ENCODE measurements at places on chromosomes 1 and 21.

GRCh38 chr1:207702317-207702716 lies 49.5 kb upstream of the CD46 start:
- DNase-seq: no peak

- no peak for DNase-seq
Observed at GRCh38 chr1:38826262-38826661, 33.3 kb downstream of the RRAGC start.

DNA sequence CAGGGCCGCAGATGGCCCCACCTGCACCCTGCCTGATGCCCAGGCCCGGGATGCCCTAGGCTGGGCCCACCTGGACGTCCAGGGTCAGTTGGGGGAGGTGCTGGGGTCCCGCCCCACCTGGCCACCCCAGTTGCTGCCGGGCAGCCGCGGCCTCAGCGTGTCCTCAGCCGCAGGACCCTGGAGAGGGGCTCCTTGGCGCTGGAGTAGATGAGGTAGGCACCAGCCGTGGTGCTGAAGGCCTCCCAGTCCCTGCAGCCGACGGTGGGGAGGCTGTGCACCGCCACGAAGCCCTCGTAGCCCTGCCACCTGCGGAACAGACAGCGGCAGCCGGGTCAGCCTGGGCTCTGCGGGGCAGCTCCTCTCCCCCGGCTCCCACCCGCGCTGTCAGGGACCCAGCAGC lies 40.4 kb downstream of the KRTAP10-1 start:
- DNase-seq: no peak

- no peak for DNase-seq
Observed at GRCh38 chr1:230940848-230941247, 37.8 kb downstream of the TTC13 start.

- peak; percentile 60 for DNase-seq
Observed at GRCh38 chr1:212030936-212031528, 4.3 kb downstream of the INTS7 start.

- DNase-seq: no peak
Observed at GRCh38 chr1:48730164-48730910, 46.4 kb downstream of the BEND5 start.

DNA sequence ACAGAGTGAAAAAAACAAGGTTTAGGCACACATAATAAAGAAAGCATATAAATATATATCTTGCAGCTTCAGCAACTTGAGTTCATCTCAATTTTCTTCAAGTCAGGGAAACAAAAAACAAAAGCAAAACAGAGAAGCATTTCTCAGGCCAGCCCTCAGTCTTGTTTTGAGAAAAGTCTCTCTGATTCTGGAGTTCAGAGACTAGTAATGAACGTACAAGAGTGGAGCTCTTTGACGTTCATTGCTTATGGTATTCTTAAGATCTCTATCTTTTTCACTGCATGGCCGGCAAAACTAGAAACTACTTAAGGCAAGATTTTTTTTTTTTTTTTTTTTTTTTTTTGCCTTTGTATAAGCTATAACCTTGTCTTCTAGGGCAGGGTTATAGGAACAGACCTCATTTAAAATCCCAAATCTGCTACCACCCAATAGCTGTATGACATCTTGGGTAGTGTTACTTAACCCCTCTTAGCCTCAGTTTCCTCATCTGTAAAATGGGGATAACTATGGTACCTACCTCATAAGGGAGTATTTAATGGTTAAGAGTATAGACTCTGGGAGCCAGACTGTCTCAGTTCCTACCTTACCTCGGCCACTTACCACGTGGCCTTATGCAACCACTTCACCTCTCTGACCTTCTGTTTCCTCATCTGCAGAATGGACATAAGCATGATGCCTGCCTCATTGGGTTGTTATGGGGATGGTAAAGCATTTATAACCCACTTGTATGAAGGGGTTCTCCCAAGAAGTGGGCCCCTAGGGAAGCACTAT lies 33.6 kb downstream of the LMO4 start:
- no peak for DNase-seq

DNA sequence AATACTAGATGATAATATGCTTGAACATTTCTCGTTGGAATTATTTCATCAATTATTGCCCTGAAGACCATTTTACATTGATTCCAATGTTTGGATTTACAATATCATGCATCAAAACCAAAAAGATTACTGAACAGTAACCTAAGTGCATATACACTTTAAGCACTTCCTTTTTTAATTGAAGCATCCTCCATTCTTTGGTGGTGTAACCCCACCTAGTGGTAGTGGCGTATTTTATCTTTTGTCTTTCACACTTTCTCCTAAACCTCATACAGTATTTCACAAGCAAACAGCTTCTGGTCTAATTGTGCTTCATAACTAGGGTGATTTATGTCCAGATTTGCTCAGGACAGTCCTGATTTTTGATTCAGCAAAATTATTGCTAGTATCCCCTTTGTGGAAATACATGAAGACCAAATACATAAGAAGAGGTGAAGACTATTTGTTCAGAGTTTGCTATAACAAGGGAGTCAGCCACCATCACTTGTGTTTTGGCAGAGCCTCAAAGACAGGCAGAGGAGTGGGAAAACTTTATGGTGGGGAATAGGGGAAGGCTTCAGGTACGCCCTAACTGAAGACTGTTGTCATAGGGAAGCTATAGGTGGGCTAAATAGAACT lies 3.4 kb upstream of the NVL start:
- no peak for DNase-seq

- no peak for DNase-seq
Observed at GRCh38 chr21:14825514-14825974, 239.3 kb downstream of the NRIP1 start.

- DNase-seq: no peak
Observed at GRCh38 chr1:234709473-234710228, 99.7 kb upstream of the IRF2BP2 start.

GRCh38 chr1:112803906-112804762 lies 89.0 kb upstream of the PPM1J start:
- peak; percentile 17 for DNase-seq

GRCh38 chr1:32870615-32871363 lies at the start of gene FNDC5:
FNDC5 (minus strand) TSS chr1:32870912.
- DNase-seq: no peak

GRCh38 chr1:59292562-59292961 lies 4.3 kb upstream of the FGGY start:
- no peak for DNase-seq

GRCh38 chr1:224368409-224368808 lies 11.7 kb downstream of the CNIH4 start:
- DNase-seq: no peak

DNA sequence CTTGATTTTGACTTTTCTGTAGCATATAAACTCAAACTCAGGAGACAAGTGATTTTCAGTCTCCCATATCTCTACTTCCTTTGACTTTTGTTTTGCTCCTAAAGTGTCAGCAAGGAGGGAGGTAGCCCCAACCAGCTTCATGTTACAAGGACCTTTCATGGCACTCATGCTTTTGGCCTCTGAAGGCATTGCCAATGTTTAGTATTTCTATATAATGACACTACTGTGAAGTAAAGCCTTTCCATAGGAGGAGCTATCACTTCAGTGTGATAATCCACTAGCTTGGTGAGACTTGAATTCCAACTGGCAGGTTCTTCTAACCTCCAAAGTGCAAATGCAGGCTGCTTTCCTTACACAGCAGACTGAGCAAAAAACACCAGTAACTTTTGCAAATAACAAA lies 14.4 kb downstream of the COLGALT2 start:
- no peak for DNase-seq

GRCh38 chr1:158121604-158122254 lies 59.0 kb upstream of the CD1D start:
- DNase-seq: no peak

GRCh38 chr1:29162476-29163138 lies 19.1 kb downstream of the SRSF4 start:
- DNase-seq: no peak

- DNase-seq: no peak
Observed at GRCh38 chr1:150066838-150067183, 765 bp upstream of the VPS45 start.

DNA sequence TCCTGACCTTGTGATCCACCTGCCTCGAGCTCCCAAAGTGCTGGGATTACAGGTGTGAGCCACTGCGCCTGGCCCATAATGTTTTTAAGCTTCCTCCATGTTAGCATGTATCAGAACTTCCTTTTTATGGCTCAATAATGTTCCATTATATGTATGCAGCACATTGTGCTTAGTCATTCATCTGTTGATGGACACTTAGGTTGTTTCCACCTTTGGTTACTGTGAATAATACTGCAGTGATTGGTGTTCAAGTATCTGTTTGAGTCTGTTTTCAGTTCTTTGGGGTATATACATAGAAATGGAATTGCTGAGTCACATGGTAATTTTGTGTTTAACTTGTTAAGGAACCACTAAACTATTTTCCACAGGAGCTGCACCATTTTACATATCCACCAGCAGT lies 17.7 kb downstream of the CMPK1 start:
- DNase-seq: no peak

DNA sequence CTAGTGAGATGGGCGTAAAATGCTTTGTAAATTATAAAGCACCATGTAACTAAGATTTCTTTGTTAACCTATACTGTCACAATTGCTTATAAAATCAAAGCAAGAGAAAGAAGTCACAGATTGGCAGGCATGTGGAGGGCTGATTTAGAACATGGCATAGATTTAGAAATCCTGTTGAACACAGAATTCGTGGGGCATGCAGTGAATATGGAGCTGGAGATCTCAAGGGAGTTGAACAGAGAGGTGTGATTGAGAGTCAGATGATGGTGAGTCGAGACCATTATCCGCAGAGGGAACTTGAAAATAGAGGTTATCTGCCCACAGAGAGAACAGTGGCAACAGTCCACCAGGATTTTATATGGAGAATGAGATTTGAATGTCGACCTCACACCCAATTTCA lies 27.6 kb downstream of the PBX1 start:
- DNase-seq: no peak

GRCh38 chr1:174262349-174263241 lies 103.3 kb downstream of the RABGAP1L start:
- DNase-seq: peak; percentile 33

Data from brain pericyte (primary cell).